Sigmoid colon (tissue), 7 donors: ENCODE measurements at places on chromosomes 11 and 22. TPM values are rescaled to one million over a fixed set of nuclear protein-coding genes. Genes with fewer than 3 reads are reported as not detected.

The FOSL1 gene
- polyA plus RNA-seq, result 1.6 TPM

The MS4A4E gene
- not detected for polyA plus RNA-seq

The TEAD1 gene
- 14.0 TPM for polyA plus RNA-seq

The NXPE2 gene
- polyA plus RNA-seq, result 1.8 TPM

The MMP13 gene
- 0.19 TPM for polyA plus RNA-seq

The DDIAS gene
- polyA plus RNA-seq, result 3.1 TPM

The TIGD3 gene
- 0.96 TPM for polyA plus RNA-seq

The ENTHD1 gene
- not detected for polyA plus RNA-seq

The MYH9 gene
- polyA plus RNA-seq, result 88.3 TPM

The OVCH2 gene
- polyA plus RNA-seq, result not detected

The YPEL1 gene
- 2.7 TPM for polyA plus RNA-seq

The ANO3 gene
- polyA plus RNA-seq, result 0.04 TPM

The SCGB1C1 gene
- not detected for polyA plus RNA-seq

The SCN3B gene
- not detected for polyA plus RNA-seq

The ZFP91 gene
- polyA plus RNA-seq, result 34.2 TPM

The TNNT3 gene
- polyA plus RNA-seq, result 2.3 TPM

The KDM4E gene
- polyA plus RNA-seq, result not detected

The SLC37A2 gene
- polyA plus RNA-seq, result 1.2 TPM

The KCNJ1 gene
- not detected for polyA plus RNA-seq

The CCDC116 gene
- not detected for polyA plus RNA-seq

The C22orf23 gene
- polyA plus RNA-seq, result not detected

The TPBGL gene
- polyA plus RNA-seq, result 0.28 TPM

The OR8B8 gene
- polyA plus RNA-seq, result not detected

The OR2D2 gene
- not detected for polyA plus RNA-seq

The NXPE1 gene
- polyA plus RNA-seq, result 18.0 TPM

The ASCL2 gene
- 1.4 TPM for polyA plus RNA-seq

The TECTA gene
- 0.28 TPM for polyA plus RNA-seq

The MYBPC3 gene
- 0.29 TPM for polyA plus RNA-seq

The OR10D3 gene
- polyA plus RNA-seq, result not detected

The RAB36 gene
- polyA plus RNA-seq, result 0.23 TPM
